ENCODE measurements at places on chromosomes 7 and 10.

DNA sequence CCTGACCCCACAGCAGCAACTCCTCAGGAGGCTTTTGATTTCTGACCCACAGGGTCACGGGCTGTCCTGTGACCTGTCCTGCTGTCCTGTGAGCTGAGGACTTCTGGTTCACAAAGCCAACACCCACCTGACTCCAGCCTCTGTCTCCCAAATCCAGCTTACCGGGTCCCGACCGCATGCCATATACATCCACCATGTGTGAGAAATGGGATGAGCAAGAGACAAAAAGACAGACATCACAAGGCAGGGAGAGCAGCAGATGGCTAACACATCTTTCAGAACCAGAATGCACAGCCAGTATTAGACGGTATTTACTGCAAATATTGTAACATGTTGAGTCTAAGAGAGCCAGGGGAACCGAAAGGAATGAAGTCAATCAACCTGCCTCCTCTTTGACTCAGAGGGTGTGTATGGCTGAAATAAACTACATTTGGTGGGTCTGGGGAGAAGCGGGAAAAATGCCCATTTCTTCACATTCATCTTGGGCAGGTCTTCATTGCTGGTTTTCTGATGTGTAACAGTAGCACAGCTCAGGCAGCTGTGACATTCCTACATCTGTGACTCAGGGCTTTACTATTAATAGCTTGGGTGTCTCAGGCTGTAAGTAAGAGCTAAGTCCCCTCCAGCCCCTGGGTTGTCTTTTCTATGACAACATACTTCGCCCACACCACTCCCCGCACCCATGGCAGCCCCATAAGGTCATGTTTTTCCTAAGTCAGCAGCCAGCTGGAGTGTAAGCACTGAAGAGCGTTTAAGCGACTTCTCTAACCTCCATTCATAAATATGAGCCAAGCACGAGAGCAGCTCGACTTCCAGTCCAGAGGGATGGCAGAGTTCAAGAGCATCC, 25.0 kb downstream of the ABLIM1 start:
- DNase-seq = no peak

DNA sequence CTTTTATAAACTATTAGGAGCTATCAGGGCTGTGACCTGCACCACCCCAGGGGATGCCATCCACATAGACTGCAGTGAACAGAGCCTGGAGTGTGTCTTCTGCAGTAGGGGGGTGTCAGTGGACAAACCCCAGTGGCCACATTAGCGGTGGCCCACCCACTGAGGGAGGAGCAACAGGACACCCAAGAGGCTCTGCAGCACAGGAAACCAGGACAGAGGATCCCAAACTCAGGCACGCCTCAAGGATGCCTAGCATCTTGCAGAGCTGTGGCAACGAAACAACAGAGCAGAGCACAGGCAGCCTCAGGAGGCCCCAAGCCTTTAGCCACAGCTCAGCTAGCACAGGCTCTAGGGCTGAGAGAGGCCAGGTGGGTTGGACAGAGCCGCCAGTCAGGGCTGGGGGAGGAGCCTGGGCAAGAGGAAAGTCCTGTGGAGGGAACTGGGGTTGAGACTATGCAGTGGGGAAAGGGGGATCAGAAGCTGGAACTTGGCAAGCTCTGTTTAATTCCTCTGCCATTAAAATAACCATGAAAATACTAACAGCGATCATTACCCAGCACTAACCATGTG, 53.8 kb downstream of the GRID1 start:
- no peak for DNase-seq

GRCh38 chr7:103996639-103997038, 7.2 kb upstream of the RELN start:
- DNase-seq = no peak

GRCh38 chr7:92456236-92456635, 9.0 kb downstream of the GATAD1 start:
- DNase-seq = no peak

DNA sequence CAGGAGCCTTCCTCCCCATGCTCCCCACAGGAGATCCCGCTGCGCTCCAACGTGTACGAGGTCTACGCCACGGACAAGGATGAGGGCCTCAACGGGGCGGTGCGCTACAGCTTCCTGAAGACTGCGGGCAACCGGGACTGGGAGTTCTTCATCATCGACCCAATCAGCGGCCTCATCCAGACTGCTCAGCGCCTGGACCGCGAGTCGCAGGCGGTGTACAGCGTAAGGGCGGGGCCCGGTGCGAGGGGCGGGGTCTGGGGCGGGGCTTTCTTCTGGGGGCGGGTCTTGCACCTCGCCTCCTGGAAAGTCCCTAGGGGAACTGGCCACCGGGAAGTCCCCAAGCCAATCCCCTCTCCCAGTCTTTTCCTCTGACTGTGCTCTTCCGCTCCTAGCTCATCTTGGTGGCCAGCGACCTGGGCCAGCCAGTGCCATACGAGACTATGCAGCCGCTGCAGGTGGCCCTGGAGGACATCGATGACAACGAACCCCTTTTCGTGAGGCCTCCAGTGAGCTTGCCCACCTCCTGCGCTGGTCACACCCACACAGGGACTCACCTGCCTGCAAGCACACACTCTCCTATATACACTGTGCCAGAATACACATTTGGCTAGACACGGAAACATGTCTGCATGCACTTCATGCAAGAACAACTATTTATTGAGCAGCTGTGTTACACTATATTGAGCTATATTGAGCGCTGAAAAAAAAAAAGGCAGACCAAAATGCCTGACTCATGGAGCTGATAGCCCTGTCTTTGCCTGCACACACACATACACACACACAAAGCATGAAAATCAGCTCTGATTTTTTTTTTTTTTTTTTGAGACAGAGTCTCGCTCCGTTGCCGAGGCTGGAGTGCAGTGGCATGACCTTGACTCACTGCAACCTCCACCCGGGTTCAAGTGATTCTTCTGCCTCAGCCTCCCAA, 32.7 kb upstream of the VSIR start:
- DNase-seq = no peak

- DNase-seq = no peak
Observed at GRCh38 chr7:74365322-74366022, 76.3 kb downstream of the CLIP2 start.

DNA sequence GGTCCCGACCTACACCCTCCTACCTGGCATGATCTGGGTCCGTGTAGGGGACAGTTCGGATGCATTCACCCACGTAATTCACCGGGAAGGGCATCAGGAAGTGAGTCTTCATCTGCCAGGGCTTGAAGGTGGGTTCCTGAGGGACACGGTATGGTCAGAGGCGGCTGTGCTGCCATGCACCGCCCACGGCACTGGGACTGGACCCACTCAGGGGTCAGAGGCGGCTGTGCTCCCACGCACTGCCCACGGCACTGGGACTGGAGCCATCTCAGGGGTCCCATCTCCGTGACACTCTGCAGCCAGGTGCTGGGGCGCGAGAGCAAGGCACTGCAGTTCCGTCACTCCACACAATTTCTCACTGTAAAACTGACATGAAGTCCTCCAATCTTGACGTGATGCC, 29.2 kb downstream of the PITRM1 start:
- no peak for DNase-seq

DNA sequence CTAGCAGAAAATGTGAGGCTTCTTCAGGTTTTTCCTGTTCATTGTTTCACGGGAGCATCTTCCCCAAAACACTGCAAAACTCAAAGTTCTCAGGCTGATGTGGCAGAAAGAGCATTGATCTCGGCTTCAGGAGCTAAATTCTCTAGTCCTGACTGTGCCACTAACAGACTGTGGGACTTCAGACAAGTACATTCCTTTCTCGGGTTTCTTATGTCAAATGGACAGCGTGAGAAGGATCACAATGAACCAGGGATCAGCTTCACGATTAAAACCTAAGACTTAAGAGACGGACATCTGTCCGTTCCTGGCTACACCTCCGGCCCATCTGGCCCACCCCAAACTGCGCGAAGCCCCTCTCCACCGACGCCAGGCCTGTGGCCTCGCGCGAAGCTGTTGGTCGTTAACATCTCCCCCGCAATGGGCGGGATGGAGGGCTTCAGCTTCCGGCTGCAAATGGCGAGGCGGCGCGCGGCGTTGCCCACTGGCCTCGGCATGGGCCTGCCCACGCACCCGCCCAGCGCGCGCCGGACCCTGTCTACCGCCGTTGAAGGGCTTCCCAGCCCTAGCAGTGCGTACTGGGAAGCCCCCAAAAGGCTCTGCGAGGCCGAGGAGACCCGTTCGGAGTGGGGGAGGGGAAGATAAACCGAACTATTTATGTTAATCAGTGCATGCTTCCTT, 549 bp upstream of the DDX50 start:
- no peak for DNase-seq

DNA sequence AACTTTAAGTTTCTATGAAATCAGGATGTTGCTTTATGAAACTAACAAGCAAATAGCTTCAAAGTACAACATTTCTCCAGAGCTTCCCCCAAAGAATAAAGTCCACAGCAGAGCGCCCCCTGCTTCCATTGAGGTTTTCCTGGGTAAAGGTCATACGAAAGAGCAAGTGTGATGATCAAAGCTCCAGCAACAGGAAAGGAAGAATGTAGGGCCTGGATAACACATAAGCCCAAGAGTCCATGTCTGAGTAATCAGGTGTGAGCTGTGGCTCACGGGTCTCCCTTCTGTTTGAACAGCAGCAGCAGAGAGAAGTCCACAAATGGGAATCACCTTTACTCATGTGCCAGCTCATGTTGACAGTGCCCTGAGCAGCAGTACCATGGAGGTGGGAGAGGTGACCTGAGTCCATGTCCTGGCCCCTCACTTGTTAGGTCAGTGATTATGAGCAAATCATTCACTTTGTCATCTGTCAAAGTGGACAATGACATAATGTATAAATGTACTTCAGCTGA, 50.5 kb downstream of the MRPL32 start:
- no peak for DNase-seq

DNA sequence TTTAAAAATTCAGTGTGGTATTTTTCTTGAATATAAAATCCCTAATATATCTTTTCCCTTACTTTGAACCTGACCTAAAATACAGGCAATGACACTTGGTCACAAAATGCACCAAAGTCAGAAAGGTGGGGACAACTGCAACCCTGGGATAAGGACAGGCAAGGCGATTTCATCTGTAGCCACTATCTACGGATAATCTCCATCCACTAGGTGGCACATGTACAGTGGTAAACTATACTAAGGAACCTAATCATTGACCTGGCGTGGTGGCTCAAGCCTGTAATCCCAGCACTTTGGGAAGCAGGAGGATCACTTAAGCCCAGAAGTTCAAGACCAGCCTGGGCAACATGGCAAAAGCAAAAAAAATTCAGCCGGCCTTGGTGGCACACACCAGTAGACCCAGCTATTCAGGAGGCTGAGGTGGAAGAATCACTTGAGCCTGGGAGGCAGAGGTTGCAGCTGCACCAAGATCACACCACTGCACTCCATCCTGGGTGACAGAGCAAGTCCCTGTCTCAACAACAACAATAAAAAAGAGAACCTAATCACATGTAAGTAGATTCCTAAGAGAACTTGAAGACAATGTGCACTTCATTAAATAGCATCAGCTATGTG, 98.9 kb downstream of the KMT2C start:
- no peak for DNase-seq

DNA sequence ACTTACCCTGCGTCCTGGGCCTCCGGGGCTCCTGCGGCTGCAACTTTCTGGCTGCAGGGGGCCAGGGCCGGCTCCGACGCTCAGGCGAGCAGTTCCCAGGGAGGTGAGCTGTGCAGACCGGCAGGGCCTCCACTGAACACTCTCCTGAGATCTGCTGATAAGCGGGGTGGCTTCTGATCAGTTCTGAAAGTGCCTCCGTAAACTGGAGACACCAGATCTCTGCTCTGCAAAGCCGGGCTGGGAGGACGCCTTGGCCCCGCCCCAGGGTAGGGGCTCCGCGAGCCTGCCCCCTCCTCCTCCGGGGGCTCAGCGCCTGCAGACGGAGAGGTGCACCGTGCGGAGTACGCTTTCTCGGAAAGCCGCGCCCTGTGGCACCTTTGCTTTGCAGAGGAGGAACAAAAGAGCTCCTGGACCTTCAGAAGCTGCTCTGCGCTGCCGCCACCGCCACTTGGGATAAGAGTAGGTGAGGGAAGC, 141.3 kb upstream of the VKORC1L1 start:
- DNase-seq = peak; percentile 8

GRCh38 chr10:16184096-16184597, 252.7 kb upstream of the PTER start:
- no peak for DNase-seq

- DNase-seq = peak; percentile 30
Observed at GRCh38 chr10:43292755-43293676, 26.2 kb upstream of the RASGEF1A start.

DNA sequence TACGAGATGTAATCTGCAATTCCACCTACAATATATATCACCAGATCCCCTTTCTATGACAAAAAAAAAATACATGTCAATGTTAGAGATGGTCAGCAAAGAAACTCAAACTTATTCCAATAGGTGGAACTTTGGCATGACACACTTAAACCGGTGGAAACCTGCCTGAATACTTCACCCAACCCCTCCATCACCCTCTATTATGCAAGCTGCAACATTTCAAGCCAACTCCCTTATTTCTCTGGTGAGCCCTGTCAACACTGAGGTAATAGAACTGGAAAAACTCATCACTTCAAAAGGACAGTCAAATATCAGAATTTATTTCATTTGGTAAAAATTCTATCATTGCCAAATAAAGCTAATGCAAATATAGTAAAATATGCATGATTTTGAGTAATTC, 3.6 kb downstream of the ZNF438 start:
- DNase-seq = no peak

- DNase-seq = no peak
Observed at GRCh38 chr7:123674399-123675180, 18.9 kb downstream of the LMOD2 start.

DNA sequence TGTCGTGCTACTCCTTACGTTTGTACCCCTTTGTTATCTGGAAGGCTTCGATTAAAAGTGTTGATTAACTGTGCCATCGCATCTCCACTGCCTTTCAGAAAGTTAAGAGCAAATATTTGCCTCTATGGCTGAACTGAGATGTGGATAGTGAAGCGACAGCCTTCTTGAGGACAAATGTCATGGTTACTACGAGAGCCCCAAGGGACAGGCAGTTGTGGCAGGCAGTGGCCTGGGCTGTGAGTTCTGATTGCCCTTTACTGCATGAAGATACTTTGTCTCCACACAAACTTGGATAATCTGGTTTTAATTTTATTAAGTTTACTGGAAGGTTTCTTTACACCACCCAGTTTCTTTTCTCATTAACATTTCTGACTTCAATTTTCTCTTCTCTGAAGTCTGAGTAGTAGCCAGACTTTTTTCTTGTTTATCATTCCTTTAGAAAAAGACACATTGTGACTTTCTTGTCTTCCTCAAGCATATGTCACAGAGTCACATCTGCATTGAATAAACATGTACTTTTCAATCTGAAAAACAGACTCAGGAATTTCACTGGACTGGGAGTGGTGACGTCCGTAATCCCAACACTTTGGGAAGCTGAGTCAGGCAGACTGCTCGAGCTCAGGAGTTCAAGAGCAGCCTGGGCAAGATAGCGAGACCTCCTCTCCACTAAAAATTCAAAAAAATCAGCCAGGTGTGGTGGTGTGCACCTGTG, 1.5 kb downstream of the TAS2R41 start:
- no peak for DNase-seq

Measured in stimulated activated CD4-positive, alpha-beta T cell treated with anti-CD3 and anti-CD28 coated beads, Interleukin-4, amount 100 ng/mL, for 4 hours (primary cell).